ENCODE measurements at places on chromosomes 1 and 21.
A peak's percentile ranks its signal among the peaks of the same experiment; 100 is the strongest.

- no peak for DNase-seq
These were observed 647 bp upstream of the SPRR1A start for GRCh38 chr1:152983234-152983633.

- DNase-seq, result peak; percentile 11
These were observed 930 bp downstream of the SLC30A10 start for GRCh38 chr1:219927298-219927955.

GRCh38 chr1:198939956-198940355 is 301.1 kb downstream of the PTPRC start:
- DNase-seq, result no peak

- DNase-seq, result peak; percentile 85
These were observed 24.0 kb downstream of the QSOX1 start for GRCh38 chr1:180178511-180179161.

- DNase-seq, result no peak
These were observed 7.1 kb upstream of the TMEM240 start for GRCh38 chr1:1547476-1547875.

DNA sequence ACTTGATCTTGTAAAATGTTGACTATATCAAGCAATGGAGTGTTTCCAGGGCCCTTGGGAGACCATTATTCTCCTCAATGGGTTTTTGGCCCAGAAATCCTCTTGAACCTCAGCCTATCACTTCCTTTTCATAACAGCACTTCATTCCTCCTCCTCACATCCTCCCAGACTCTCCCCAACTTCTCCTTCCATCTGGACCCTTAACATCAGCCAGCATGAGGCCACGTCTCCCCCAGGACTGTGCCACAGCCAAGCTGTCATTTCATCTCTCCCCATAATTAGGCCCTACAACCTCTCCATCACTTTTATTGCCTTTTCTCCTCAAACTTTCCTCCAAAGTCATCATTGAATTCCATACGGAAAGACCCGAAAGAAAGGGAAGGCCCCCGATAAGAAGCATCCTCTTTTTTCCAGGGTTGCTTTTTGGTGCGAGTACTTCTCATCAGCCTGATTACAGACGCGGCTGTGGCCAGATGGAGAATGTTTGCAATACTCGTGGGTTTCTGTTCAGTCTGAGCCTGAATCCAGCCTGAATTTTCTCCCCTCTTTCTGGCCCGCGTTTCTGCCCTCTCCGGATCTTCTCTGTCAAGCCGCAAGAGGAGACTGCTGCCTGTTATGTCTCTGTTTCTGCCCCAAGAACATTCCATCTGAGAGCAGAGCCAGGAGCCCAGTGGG is 52.7 kb upstream of the SLC25A33 start:
- no peak for DNase-seq
